ENCODE measurements at places on chromosomes 12 and 14.

GRCh38 chr12:106580671-106581508 lies 1.9 kb upstream of the RFX4 start:
- DNase-seq = no peak

DNA sequence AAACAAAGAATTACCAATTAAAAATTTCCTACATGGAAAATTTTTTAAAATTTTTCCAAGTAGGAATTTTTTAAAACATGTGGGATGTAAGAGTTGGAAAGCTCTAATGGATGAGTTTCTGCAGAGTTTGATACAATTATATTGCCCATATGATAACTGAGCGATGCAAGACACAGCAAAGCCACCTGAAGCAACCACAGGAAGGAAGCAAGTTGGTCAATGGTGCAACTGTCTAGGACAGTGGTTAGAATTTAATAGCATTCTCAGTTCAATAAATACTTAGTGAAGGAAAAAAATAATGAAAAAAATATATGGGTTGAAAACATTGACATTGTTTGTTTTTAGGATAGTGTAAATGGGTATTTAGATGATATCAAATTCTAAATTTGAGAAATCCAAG lies 178.6 kb upstream of the GARIN2 start:
- no peak for DNase-seq

DNA sequence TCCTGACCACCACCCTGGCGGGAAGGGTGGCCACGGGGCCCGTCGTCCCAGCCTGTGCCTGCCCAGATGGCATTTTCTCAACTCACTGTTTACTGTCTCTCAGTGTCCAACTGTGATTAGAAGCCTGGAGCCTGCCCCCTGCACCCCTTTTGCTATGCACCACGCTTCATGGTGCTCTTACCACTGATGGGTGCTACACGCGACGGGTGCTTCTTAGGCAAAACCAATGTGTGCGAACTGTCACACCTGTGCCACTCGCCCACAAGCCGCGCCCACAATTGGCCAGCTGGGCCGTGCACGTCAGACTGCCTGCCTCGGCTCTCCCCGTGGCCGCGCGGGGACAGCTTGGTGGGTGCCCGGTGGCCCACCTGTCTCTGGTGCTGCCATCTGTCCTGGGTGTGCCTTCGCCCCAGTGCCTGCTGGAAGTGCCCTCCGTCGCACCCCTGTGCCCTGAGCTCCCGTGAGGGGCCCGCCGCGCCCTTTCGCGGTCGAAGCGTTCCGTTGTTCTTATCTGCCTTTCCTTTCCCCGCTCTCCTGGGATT lies 15.1 kb upstream of the AMN start:
- DNase-seq = no peak

DNA sequence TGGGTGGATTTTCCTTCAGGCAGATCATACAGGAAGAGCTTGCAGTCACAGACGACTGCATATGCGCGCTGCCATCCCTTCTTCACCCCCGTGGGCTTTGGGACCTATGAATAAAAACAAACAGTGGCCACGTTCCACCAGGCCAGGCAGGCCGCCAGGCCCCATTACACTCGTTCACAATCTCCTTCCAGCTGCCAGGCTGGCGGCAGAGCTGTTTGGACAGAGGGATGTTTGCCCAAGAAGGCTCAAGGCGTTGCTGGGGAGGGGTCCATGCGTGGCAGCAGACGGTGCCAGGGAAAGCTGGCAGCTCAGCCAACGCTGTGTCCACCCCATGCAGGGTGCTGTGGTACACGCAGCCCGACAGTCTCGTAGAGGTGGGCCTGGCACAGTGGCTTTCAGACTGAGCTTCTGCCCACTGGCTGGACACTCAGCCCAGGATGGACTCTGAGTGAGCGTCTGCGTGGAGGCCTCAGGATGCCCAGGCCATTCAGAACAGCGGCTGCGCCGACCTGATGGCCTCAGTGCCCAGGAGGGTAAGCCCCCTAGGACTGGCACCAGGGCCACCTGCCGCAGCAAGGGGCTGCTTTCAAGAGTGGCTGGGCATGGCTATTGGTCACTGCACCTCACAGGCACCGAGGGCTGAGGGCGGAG lies 27.5 kb downstream of the AMN start:
- DNase-seq = peak; percentile 82

GRCh38 chr14:78327426-78328221 lies 157.5 kb downstream of the NRXN3 start:
- no peak for DNase-seq

DNA sequence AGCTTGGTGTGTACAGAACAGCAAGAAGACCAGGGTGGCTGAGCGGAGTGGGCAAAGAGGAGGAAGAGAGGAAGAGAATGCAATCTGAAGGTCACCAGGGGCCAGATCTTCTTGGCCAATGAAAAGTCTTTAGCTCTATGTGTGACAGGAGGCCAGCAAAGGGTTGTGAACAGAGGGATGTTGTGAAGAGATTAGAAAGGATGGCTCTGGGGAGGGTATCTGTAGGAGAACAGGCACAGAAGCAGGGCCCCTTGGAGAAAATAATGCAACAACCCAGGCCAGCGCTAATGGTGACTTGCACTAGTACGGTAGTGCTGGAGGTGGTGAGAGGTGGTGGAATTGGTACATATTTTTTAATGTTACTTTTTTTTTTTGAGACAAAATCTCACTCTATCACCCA lies 97.2 kb downstream of the NT5DC3 start:
- DNase-seq = no peak

GRCh38 chr14:74610199-74610865 lies 1.7 kb downstream of the LTBP2 start:
- no peak for DNase-seq

GRCh38 chr14:100421756-100422470 lies 98.8 kb downstream of the SLC25A47 start:
- DNase-seq = no peak

GRCh38 chr12:11067514-11067913 lies 5.4 kb upstream of the TAS2R46 start:
- no peak for DNase-seq

DNA sequence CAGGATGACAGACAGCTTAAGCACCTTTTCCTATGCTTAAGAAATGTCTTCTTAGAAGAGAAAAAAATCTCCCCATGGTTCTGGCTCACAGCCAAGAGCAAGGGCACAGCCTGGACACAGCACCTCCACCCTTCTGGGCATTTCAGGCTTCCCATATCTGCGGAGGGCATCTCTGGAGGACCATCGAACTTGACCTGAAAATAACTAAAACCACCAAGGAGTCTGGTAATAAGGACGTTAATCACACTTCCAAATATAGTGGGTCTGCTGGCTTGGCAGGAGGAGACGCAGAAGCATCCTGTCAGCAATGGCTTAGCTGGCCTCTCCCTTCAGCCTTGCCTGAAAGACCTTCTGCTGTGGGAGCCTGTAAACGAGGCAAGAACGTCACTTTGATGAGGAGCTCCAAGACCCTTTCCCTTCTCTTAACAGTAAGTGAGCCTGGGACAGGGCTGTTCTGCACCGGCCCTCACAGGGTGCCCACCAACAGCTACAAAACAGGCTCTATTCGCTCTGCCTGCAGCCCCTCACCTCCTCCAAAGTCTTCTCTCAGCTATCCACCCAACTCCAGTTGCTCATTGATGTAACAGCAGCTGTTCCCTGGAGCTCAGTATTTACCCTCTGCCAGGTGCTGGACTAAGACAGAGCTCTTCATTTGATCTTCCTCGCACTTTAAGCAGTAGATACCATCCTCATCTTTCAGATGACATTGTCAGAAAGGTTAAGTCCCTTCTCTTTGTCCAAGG lies 13.2 kb downstream of the SETD3 start:
- DNase-seq = no peak

GRCh38 chr12:97630875-97631274 lies 168.3 kb downstream of the RMST start:
- DNase-seq = no peak

- no peak for DNase-seq
Observed at GRCh38 chr14:81981307-81981675, 447.6 kb upstream of the SEL1L start.

GRCh38 chr12:26229910-26230309 lies 34.5 kb downstream of the SSPN start:
- no peak for DNase-seq

DNA sequence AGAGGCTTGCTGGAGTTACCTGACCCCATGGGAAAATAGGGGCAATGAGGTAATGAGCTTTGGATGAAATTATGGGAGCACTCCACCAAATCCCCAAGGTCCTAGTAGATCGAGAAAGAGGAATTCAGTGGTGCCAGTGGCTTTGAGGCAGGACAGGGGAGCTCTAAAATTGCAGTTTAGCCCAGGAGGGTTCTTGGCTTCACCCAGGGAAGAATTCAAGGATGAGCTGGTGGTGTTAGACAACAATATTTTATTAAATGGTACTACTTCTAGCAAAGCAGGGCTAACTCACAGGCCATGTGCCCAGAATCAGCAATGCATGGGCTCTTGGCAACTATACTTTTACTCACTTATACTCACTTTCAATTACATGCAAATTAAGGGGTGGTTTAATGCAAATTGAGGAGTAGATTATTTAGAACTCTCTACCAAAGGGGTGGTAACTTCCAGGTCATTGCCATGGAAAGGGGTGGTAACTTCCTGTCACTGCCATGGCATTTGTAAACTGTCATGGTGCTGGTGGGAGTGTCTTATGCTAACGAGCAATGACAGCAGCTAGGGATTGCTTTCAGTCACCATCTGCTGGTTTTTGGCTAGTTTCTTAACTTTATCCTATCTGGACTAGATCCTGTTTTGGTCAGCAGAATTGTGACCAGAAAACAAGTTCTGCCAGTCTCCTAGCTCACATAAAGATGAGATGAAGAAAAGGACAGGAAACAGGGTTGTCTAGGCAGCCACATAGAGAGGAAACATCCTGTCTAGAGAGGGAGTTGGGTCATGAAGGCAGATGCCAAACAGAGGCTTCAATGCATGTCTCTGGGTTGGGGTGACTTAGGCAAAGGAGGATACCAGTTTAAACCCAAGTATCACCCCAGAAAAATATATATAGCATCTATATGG lies 64.7 kb downstream of the ZNF641 start:
- DNase-seq = no peak

DNA sequence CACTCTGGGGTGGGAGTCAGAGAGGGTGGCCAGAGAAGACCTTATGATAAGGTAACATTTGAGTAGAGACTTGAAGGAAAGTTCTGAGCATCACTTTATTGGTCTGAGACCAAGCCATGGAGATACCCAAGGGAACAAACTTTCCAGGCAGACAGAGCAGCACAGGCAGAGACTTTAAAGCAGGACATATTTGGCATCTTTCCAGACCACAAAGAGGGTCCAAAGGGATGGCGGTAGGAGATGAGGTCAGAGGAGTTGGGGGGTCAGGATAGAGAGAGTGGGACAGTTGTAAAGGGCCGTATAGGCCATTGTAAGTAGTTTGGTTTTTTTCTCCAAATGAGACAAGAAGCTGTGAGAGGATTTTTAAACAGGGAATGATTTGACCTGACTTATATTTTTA lies 344.4 kb downstream of the SEC23A start:
- DNase-seq = no peak

DNA sequence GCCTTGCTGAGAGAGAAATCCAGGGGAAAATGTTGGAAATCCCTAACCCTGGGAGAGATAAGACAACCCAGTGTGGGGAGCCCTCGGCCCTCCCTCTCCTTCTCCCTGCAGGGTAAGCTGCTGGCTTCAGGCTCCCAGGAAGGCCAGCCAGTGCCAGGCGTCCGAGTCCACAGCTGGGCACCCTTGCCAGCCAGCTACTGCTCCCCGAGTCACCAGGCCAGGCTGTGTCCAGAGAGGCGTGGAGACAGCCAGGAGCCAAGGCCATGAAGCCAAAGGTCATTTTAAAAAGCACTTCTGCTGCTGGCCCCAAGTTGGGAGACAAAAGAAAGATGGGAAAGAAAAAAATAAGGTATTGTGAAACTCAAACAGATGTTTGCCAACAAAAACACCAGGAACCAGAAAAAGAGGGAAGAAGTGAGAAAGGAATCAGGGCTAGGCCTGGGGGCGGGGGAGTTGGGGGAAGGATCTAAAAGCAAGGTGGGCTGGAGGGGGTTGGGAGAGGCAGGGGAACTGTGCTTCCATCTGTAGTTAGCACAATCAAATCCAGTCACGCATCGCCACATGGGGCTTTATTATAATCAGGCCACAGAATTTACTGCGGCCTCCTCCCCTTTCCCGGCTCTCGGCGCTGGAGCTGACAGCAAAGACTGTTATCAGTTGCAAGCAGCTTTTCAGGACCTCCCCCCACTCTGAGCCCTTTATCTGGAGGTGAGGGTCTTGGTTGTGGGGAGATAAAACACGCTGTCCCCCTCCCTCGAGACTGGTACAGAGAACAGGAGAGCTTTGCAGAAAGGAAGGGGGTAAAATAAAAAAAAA lies 33.5 kb downstream of the RBM19 start:
- peak; percentile 85 for DNase-seq

DNA sequence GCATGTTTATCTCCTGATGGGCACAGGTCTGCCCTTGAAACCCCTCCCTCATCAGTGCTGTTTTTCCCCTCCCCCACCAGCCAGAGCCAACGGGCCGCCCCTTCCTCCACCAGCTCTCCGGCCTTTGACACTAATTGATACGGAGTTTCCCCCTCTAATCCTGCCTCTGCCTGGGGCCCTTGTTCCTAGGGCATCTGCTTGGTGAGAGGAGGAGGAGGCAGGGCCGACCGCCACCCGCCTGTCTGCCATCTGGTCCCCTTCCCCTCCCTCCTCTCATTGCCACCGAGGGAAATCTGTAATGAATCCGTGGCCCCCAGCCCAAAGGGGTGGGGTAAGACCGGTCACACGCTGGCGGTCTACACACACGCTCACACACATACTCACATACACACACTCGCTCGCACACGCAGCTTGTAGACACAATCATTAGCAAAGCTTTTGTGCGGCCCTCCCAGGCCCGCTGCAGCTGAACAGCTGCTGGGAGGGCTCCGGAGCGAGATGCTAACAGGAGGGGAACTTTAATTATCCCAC lies 27.4 kb downstream of the SRRM4 start:
- DNase-seq = no peak

DNA sequence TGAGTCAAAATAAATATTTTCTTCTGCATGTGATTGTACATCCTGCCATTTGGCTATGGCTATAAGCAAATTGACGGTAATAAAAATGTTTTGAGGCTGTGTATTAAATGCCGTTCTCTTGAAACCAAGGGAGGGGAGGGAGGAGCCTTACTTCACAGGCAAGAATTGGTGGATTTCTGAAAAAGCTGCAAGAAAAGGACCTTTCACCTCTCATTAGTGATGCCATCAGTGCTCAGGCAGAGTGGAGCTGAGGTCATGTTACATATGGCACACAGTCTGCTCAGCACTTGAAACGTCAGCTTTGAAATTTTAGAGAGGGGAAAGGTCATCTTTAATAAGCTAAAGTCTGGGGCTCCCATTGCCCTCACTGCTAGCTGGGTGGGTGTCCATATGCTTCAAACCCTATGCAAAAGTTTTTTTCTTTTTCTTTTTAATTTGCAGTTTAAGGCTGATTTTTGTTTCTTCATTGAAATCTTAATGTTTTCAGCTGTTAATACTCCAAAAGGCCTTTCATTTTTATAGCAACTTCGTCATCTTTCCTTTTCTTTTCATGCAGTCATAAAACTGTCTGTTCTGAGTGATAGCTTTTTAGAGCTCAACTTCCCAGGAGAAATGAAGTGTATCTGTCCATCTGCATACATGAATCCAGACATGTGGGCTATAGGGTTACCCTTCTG lies 9.8 kb upstream of the SIX1 start:
- DNase-seq = no peak

- DNase-seq = peak; percentile 57
Observed at GRCh38 chr14:29637411-29637810, 290.2 kb downstream of the PRKD1 start.

Measured in amygdala (tissue), 56 donors.